ENCODE measurements at places on chromosomes 3 and 15.

DNA sequence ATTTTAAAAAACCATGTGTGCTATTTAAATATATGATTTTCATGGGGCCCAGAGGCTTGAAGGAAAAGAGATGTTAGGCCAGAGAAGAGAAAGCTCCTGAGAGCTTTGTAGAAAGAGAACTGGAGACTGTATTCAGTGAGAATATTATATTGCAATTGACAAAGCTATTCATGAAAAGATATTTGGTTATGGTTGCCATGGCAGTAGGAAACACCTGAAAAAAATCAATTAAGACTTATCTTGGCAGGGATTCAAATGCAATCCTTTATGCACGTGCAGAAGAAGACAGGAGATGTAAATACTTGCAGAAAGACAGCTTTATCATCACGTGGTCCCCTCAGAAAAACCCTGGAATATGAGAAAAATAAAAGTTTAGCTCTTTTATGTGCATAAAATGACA, 636.0 kb upstream of the TBL1XR1 start:
- no peak for DNase-seq

- DNase-seq: no peak
Measured at GRCh38 chr15:66832664-66833063, 130.6 kb downstream of the SMAD6 start.

GRCh38 chr3:51445544-51446280, 54.1 kb downstream of the DCAF1 start:
- DNase-seq: no peak

- DNase-seq: no peak
Measured at GRCh38 chr3:180280555-180280954, 243.8 kb upstream of the PEX5L start.

DNA sequence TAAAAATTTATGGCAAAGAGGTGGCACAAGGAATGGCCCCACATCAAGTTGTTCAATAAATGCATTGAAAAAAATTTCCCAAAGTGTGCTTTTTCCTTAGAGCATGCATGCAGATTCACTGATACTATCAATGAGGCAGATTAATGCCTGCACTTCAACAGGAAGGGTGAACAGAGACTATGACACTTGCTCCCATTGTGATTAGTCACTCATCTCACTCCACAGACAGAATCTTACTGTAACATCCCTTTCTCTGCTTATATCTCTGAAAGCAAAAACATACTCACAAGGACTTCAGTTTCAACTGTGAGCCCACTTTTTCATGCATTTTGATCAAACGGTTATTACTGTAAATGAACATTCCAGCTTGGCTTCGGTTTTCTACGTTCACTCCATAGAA, 60.9 kb downstream of the MORC1 start:
- DNase-seq: no peak

DNA sequence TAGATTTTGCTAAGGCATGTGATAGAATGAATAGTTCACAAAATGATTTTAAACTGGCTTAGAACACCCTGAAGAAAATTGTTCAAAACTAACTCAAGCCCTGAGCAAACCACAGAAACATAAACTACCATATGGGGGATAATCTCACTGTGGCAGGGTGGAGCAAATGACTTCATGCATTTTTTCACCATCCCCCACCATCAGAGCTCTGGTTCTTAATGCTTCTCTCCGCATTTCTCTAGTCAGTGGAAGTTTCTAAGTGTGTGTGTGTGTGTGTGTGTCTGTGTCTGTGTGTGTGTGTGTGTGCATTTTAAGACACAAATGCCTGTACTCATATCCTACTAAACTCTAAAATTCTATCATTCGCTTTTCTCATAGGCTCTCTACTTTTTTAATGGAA, 107.1 kb upstream of the PHLDB2 start:
- no peak for DNase-seq

GRCh38 chr3:40047406-40047805, 238.0 kb downstream of the MYRIP start:
- DNase-seq: no peak

DNA sequence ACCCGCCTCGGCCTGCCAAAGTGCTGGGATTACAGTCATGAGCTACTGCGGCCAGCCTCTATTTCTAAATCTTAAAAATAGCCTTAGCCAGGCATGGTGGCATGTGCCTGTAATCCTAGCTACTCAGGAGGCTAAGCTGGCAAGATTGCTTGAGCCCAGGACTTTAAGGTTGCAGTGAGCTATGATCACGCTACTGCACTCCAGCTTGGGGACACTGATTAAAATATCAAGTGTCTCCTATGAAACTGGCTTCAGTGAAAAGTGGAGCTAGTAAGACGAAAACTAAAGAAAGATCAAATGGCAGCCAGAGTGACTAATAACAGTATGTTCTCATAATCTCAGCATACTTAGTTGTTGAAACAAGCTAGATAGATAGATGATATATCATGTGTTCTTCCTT, 112.5 kb downstream of the STT3B start:
- no peak for DNase-seq

DNA sequence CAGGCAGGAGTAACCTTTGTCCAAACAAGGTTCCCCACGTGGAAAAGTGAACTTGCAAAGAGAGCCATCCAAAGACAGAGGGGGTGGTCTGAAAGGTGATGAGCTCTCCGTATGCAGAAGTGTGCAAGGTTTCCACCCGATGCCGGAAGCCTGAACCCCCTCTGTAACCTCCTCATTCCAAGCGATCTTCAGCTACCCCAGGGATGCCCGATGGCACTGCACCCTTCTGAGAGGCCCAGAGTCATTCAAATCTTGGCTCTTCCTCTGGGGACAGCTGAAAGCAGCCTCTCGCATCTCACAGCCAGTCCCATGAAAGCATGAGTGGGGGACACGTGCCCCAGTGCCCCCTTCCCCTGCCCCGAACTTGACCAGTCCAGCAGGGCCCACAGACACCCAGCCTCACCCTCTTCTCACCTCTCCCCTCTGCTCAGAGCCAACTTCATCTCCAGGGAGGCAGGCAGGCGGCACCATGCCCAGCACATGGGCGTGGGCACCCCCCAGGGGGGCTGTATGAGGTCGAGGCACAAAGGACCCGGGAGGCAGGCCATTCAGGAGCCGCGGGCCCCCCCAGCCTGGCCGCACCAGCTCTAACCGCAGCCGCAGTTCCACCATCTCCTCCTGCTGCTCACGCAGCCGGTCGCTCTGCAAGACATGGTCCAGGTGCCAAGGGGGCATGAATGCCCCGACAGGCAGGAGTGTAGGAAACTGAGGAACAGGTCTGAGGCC, 8.7 kb downstream of the KIF7 start:
- DNase-seq: no peak

DNA sequence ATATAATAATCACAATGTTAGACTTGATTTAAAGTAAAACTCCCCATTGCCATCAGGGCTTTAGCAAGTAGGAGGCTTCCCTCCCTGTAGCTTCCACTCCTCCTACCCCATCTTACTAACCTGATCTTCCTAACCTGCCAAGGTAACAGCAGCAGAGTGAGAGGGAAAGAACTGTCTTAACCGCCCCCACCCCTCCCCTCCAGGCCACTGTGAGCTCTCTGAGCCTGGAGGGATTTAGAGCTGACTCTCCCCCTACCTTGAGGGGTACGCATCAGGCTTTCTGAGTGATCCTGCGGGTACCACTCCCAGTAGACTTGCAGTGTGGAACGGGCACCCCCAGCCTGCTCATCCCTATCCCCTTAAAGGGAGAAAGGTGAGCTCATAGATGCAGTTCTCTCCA, 11.4 kb upstream of the PRSS50 start:
- DNase-seq: no peak

DNA sequence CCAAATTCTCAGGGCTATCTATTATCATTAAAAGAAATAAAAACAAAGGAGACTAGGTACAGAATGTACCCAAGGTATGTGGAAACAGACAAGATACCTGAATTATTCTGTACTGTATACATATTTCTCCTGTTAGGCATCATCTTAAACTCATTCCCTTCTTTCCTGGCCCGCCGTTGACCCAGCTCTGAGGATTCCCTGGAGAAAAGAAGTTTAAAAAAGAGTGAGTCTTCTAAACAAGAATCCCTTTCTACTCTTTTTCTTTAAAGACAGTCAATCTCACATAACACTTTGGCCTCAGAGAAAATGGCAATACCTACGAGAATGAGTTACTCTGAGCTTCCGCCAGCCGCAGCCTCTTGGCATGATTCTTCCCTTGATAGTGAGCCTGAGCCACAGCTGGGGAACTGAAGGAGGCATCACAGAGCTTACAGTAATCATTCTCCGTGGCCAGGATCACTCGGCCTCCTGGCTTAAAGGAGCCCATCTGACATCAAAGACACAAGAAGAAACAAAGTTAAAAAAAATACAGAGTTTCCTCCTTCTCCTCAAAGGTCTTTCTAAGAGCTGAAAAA, 44.2 kb downstream of the ZMAT3 start:
- peak; percentile 88 for DNase-seq

GRCh38 chr3:151183265-151183671, 19.7 kb downstream of the GPR171 start:
- no peak for DNase-seq

DNA sequence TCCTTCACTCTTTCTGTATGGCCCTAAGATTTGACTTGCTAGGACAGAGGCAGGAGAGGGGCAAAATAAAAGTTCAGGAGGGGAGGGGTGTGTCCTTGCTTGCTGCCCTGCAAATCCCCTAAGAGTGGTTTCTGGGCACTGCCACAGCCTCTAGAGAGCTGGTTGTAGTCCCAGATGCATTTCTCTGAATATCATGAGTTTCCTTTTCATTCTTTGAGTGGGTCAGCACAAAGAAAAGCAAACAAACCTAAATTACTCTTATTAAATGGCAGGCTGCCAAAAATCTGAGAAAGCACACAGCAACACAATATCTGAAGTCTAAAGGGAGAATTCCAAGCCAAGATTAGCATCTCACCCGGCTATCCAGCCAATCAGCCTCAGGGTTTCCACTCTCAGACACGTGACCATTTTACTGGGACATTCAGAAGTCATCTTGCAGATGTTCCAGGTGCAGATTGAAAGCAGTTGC, 919.3 kb downstream of the TUSC7 start:
- peak; percentile 74 for DNase-seq

- DNase-seq: peak; percentile 69
Measured at GRCh38 chr3:134308350-134308891, 57.8 kb upstream of the RYK start.

GRCh38 chr15:70528270-70528706, 235.1 kb downstream of the UACA start:
- no peak for DNase-seq

DNA sequence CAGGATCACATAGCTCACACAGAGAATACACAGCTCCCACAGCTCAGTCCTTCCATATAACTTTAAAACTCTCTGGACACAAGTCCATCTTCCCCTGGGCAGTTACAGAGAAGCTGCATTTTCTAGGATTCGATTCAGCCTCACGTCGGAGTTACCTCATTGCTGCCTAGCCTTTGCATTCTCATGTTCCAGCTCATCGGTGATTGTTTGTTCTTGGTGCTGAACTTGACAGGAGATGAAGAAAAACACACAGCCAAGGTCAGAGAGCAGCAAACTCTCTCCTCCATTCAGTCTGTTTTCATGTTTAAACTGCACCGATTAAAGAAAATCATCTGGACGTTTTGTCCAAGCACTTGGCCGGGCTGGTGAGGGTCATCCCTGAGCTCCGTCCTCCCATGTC, 375.5 kb upstream of the CFAP20DC start:
- no peak for DNase-seq

DNA sequence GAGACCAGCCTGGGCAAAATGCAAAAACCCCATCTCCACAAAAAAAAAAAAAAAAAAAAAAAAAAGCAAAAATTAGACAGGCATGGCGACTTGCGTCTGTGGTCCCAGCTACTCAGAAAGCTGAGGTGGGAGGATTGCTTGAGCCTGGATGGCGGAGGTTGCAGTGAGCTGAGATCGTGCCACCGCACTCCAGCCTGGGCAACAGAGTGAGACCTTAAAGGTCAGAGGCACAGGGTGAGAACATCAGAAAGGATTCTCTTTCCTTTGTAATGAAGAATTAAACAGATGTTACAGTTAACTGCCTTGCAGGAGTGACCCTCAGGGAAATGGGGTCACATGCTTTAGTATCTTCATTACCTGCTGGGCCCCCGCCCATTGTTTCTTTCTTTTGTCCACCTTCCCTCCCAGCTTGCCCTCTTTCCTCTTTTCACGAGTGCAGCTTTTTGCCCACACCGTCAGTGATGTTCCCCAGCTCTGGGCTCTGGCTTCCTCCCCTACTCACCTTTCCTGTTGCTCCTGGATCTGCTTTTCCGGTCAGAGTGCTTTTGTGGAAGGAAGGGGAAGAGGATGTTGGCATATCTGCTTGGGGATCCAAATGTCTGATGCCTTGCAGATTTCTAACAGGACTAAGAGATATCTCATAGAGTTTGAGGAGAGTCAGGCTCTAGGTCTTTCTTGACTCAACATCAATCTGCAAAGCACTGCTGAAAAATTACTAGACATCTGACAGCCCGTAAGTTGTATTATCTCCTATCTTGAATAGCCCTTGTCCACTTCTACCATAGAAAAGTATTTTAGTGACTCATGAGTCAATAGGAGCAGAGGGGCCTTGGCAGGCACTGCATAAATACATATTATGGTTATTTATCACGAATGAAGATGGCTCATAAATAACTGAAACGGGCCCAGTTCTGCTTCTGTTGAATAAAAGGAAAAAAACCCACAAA, 35.6 kb upstream of the NDUFB4 start:
- DNase-seq: no peak

GRCh38 chr3:55676643-55677042, 189.5 kb upstream of the WNT5A start:
- DNase-seq: no peak

- no peak for DNase-seq
Measured at GRCh38 chr3:37545479-37545878, 316.2 kb upstream of the CTDSPL start.

- DNase-seq: no peak
Measured at GRCh38 chr15:70504299-70504951, 258.9 kb downstream of the UACA start.

DNA sequence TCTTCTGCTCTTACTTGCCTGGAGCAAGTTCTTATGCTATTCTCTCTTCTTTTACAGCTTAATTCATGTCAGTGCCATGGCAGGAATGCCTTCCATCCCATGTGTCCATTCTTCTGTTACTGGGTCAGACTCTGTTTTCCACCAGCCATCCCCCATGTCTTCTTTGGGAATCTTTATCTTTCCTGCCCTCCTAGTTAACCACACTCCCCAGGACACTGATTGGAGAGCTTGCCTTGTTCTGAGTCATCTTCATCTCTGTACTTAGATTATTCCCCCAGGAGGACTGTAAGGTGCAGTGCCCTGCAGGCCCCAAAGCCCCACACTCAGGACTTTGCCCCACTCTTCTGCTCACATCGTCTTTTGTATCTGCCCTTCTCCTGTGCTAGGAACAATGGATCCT, 3.6 kb downstream of the ABHD17C start:
- DNase-seq: no peak

- DNase-seq: no peak
Measured at GRCh38 chr3:36244728-36245127, 135.6 kb upstream of the STAC start.

GRCh38 chr15:71592203-71592602, 218.2 kb upstream of the NR2E3 start:
- no peak for DNase-seq
